ENCODE measurements at places on chromosomes 11 and 22. TPM values are rescaled to one million over a fixed set of nuclear protein-coding genes. Genes with fewer than 3 reads are reported as not detected.

DNA sequence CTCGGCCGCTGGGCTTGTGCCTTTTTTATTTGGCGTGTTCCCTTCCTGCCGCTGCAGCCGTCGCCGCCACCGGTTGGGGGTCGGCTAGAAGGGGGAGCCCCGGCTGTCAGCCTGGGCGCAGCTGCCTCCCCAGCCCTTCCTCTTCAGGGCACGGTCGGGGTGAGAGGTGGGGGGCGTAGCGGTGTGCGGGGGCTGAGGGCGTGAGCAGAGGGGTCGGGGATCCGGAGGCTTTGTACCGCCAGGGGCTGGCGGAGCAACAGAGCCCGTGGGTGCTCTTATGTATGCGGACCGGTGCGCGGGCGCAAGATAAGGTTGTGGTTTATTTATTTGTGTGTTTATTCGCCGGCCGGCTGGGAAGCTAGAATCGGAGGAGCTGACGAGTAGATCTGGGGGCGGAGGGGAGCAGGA is 477 bp downstream of the ZBTB16 start:
- DNase-seq = no peak

DNA sequence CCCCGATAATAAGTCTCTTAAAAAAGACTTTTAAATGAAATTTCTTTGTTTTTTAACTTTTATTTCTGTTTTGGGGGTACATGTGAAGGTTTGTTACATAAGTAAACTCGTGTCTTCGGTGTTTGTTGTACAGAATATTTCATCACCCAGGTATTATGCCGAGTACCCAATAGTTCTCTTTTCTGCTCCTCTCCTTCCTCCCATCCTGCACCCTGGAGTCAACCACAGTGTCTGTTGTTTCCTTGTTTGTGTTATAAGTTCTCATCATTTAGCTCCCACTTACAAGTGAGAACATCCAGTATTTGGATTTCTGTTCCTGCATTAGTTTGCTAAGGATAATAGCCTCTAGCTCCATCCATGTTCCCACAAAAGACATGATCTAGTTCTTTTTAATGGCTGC is 1.6 kb upstream of the GSTP1 start:
- no peak for DNase-seq

Gene CRKL
- 37.9 TPM for total RNA-seq

GRCh38 chr11:65431451-65432099 is 9.0 kb downstream of the NEAT1 start:
- DNase-seq = no peak

Gene LRRC74B
- total RNA-seq = not detected

DNA sequence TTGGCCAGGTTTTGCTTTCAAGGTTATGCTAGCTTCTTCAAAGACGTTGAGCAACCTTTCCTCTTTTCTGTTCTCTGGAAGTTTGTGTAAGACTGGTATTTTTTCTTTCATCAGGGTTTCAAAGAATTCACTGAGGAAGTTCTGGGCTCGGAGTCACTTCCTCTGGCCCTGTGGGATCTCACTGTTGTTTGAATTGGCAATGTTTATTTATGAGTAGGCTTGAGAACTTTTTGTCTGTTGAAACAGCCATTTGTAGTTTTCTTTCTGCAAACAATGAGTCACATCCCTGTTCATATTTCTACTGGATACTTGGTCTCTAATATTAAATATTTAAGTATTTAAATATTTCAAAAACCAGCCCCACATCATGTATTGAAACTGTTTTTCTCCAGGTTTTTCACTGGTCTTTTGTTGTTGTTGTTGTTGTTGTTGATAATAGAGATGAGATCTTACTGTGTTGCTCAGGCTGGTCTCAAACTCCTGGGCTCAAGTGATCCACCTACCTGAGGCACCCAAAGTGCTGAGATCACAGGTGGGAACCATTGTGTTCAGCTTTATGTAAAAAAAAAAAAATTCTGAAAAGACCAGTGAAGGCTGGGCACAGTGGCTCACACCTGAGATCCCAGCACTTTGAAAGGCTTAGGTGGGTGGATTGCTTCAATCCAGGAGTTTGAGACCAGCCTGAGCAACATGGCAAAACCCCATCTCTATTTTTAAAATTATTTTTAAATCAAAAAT is 26.9 kb downstream of the SUSD2 start:
- no peak for DNase-seq

GRCh38 chr11:78476066-78476465 is 58.4 kb upstream of the GAB2 start:
- no peak for DNase-seq

- no peak for DNase-seq
These were observed 65.8 kb downstream of the APIP start for GRCh38 chr11:34850334-34850733.

Gene XKR3
- not detected for total RNA-seq

- DNase-seq = no peak
These were observed 3.0 kb downstream of the PRG2 start for GRCh38 chr11:57387289-57388030.

- DNase-seq = no peak
These were observed 535.0 kb downstream of the TBC1D22A start for GRCh38 chr22:47297261-47298016.

Gene SERPIND1
- total RNA-seq = not detected

DNA sequence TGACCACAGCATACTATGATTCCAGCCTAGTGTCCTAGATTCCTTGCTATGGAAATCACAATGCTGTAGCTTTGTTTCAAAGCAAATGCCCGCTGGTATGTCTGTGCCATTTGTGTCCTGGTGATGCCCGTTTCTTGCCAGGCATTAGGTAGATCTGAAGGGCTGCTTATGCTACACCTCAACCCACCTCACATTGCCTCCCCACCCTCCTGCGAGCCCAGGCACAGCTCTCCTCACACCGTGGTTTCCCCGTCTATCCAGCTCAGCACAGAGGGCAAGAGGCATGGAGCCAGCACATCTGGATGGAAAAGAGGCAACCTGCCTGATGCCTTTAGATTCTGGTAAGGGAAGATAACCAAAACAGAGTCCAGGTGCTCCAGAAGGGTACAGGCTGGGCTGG is 307.4 kb upstream of the B3GAT1 start:
- no peak for DNase-seq

Gene ASCL2
- not detected for total RNA-seq

Gene KRTAP5-7
- total RNA-seq = not detected

- DNase-seq = no peak
These were observed at the start of gene STX3 for GRCh38 chr11:59754859-59755700. Gene STX3, plus strand, starts transcription at chr11:59755376. Its CDS starts 230 bp downstream, at chr11:59755606.
